ENCODE measurements at places on chromosomes 6 and 20. TPM values are rescaled to one million over a fixed set of nuclear protein-coding genes. Genes with fewer than 3 reads are reported as not detected.

AFDN gene
- 14.1 TPM for total RNA-seq

KCNK16 gene
- total RNA-seq: not detected

GRCh38 chr6:108944707-108945680 lies 96.8 kb downstream of the ARMC2 start:
- H3K36me3 ChIP-seq: no peaks in the 10 kb centered on the region
- no peak for DNase-seq
- H3K4me3 ChIP-seq: no peak overlapping the region
- peaks cover 33% of the 10 kb centered on the region for H3K4me1 ChIP-seq
- no peak overlapping the region for H3K27ac ChIP-seq
- no peaks in the 10 kb centered on the region for H3K27me3 ChIP-seq

DNA sequence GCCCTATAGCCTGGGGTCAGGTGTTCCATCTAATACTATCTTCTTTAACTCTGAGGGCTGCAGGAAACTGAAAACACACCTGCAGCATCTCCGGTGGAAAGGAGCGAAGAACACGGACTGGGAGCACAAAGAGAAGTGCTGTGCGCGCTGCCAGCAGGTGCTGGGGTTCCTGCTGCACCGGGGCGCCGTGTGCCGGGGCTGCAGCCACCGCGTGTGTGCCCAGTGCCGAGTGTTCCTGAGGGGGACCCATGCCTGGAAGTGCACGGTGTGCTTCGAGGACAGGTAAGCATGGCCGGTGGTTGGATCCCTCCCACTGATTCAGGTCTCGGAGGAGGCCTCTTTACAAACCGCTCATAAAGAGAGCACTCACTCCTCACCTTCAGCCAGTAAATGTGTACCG lies 15.5 kb downstream of the SYTL3 start:
- DNase-seq: no peak
- H3K4me1 ChIP-seq: peaks cover 14% of the 10 kb centered on the region
- H3K27ac ChIP-seq: no peak overlapping the region
- H3K4me3 ChIP-seq: peak overlapping the region; percentile 36
- no peaks in the 10 kb centered on the region for H3K27me3 ChIP-seq
- H3K36me3 ChIP-seq: peaks cover 4% of the 10 kb centered on the region

XKR7 gene
- not detected for total RNA-seq
